ENCODE measurements at places on chromosomes 13 and 19. TPM values are rescaled to one million over a fixed set of nuclear protein-coding genes. Genes with fewer than 3 reads are reported as not detected.

- no peaks in the 10 kb centered on the region for H3K27me3 ChIP-seq
- peak; percentile 97 for DNase-seq
- peaks cover 29% of the 10 kb centered on the region for H3K4me1 ChIP-seq
- no peaks in the 10 kb centered on the region for H3K36me3 ChIP-seq
Observed at GRCh38 chr19:4182084-4182810, at the start of the genes ANKRD24 and SIRT6. ANKRD24 (plus strand) TSS chr19:4182689; CDS start chr19:4186426, 3,737 bp downstream. SIRT6 (minus strand) TSS chr19:4182563; CDS start chr19:4182539, 24 bp downstream.

DNA sequence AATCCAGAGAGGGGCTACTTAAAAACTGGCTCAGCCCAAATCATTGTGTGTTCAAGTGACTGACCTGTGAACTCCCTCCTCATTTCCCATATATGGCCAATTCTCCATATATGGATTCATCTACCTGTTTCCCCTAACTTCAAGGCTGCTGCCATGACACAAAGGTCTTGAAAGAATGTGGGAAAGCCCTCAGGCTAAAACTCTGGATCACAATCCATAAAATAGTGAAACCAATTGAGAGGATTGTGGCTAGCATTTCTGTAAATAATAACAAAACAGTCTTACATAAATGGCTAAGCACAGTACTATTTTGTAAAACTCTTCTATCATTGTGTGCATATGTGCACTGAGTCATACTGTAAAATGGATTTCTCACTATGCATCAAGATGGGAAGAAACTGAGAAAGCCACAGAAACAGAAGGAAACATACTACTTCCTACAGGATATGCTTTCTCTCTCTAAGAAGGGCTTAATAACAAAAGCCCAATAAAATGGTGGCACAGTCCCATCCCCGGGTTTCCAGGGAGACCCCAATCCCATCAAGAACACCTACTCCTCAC lies 80.5 kb downstream of the FOXO1 start:
- H3K27ac ChIP-seq = no peak overlapping the region
- peaks cover 39% of the 10 kb centered on the region for H3K4me1 ChIP-seq
- H3K36me3 ChIP-seq = no peaks in the 10 kb centered on the region

DNA sequence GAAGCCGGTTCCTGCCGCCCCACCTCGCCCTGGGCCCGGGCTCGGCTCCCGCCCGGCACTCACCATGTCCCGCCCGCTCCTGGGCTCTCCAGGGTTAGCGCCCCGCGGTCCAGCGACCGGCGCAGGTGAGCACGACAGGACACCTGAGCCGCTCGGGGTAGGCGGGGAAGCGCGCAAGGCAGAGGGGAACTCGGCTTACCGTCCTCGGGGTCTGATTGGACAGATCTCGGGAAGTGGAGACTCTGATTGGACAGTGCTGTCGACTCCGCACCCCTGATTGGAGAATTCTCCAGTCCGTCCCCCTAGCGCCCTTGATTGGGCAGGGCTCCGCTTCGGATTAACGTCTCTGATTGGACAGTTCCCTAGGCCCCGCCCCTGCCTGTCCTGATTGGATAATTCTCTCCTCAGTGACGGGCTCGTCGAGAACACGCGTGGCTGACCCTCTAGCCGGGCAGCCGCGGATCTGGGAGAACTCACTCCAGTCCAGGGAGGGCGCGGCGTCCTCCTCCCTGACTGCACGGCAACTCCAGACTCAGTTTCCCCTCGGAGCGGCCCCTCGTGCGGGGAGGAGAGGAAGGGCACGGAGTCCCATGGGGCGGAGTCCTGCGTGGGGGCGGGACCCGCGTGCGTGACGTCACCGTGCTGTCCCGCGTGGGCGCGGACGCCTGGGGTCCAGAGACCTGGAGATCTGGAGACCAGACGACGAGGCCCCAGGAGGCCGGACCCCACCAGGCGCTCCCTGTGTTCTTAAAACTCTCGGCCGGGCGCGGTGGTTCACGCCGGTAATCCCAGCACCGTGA lies at the start of gene ZNF77:
TSS of gene ZNF77 (minus strand) at position 197 of the 800 bp plus-strand sequence. CDS start at position 66, 131 bp downstream.
- H3K36me3 ChIP-seq = no peaks in the 10 kb centered on the region
- no peaks in the 10 kb centered on the region for H3K27me3 ChIP-seq
- DNase-seq = peak; percentile 98
- H3K27ac ChIP-seq = peak within 1 kb of the TSS; percentile 86

The RASAL3 gene
- 27.1 TPM for total RNA-seq

Measured in left lung (tissue), 14 donors.